Osteoblast (primary cell): ENCODE measurements at places on chromosomes 16 and 17.

GRCh38 chr17:33120103-33120502 lies 128.5 kb downstream of the SPACA3 start:
- DNase-seq: no peak

- no peak for DNase-seq
Measured at GRCh38 chr16:49463529-49463928, 89.9 kb downstream of the C16orf78 start.

DNA sequence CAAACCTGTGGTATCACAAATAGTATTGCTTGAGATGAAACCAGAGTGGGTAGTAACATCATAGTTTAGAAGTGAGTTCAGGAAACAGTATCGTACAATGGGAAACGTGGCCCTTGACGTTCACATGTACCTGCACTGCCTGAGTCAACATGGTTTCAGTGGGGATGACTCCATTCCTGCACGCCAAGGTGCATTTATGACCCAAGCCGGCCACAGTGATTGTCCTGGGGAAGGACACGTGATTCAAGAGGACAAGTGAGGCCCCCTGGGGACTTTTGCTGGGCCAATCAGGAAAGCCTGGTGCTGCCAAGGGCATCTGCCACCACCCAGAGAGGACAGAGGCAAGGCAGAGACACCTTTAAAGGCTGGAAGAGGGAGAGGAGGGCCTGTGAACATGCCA lies 119.2 kb downstream of the AXIN2 start:
- DNase-seq: no peak

DNA sequence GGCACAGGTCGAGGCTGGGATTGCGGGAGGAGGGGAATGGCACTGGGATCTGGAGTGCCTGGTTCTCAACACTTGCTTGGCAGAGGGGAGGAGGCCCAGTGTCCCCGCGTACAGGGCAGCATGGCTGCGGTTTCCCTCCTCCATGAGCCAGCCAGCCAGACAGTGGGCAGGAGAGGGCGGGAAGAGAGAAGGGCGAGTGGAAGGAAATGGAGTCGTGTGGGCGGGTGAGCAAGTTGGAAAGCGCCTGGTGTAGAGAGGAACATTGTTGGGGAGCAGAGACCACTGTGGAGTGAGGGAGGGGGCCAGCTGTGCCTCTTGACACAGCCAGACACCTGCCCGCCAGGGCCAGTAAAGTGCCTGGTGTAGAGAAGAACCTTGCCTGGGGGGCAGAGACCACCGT lies 130.5 kb downstream of the OR1D5 start:
- DNase-seq: no peak

DNA sequence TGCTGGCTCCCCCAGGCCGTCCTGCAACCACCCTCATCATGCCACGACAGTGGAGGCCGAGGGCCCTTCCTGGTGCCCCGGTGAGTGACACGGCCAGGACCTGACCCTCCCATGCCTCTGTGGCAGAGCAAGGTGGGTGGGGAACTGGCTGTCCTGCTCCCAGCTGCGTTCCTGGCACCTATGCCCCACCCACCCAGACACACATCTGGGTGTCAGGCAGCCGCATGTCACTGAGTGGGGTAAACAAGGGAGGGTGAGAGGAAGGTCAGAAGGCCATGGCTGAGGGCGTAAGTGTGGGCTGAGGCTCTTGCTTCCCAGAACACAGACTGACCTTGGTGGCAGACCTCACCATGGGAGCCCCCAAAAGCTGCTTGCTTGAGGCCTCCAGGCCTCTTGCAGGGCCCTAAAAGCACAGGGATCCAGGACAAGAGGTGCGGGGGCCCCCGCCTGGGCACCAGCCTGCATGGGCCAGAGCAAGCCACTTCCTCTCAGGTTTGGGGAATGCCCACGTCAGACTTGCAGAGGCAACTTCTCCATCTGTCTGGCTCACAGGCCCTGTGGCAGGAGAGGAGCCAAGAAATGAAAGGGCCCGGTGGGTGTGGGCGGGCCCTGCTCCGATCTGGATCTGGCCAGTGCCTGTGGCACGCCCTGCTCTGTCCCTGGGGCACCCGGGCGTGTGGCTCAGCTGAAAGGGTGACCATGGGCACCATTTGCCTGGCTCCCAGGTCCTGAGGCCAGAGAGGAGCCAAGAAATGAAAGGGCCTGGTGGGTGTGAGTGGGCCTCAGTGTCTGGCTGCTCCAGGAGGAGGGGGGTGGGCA lies 3.9 kb upstream of the CCDC57 start:
- DNase-seq: peak; percentile 97

- no peak for DNase-seq
Measured at GRCh38 chr17:32757963-32758362, 119.0 kb downstream of the MYO1D start.

DNA sequence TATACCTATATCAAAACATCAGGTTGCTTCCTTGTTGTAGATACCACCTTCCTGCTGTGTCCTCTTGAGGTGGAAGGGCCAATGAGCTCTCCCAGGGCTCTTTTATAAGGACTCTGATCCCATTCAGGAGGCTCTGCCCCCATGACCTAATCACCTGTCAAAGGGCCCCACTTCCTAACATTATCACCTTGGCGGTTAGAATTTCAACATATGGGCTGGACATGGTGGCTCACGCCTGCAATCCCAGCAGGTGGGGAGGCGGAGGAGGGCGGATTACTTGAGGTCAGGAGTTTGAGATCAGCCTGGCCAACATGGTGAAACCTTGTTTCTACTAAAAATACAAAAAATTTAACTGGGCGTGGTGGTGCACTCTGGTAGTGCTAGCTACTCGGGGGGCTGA lies 86.4 kb downstream of the HAPSTR1 start:
- DNase-seq: no peak

DNA sequence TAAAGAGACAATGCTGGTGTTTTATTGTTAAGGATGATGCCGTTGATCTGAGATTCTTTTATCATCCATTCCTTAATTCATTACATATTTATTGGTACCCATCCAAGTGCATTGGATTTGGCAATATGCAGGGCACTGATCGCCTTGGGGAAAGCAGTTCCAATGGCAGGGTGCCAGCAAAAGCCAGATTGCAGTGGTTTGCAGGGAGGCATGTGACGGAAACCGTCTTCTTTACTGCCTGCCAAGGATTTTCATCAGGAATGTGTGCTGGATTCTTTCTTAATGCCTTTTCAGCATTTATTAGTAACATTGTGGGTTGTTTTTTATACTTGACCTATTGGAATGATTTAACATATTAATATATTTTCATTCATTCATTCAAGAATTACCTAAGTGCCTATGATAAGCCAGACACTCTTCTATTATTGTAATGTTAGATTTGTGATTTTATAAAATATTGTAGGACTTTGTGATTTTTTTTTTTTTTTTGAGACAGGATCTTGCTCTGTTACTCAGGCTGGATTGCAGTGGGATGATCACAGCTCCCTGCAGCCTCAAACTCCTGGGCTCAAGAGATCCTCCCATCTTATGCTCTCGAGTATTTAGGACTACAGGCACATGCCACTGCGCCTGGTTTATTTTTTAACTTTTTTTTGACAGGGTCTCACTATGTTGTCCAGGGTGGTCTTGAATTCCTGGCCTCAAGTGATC lies 93.4 kb upstream of the TNRC6A start:
- peak; percentile 82 for DNase-seq

GRCh38 chr17:72439893-72440502 lies 319.2 kb downstream of the SOX9 start:
- DNase-seq: peak; percentile 48

DNA sequence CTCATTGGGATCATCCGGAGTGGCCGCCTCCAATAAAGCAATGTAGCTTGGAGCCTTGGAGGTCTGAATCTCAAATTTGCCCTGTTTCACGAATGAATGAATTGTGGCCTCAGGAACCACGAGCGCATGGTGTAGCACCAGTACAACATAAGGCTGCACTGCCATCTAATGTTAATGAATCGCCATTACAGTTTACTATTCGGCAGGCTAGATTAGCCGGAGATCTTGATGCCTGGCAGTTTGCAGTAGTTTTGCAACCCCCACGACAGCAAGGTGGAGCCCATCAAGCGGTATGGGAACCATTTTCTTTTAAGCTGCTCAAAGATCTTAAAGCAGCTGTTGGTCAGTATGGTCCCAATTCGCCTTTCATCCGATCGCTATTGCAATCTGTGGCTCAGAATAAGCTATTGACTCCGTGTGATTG lies 18.8 kb downstream of the ALOX15B start:
- peak; percentile 89 for DNase-seq

DNA sequence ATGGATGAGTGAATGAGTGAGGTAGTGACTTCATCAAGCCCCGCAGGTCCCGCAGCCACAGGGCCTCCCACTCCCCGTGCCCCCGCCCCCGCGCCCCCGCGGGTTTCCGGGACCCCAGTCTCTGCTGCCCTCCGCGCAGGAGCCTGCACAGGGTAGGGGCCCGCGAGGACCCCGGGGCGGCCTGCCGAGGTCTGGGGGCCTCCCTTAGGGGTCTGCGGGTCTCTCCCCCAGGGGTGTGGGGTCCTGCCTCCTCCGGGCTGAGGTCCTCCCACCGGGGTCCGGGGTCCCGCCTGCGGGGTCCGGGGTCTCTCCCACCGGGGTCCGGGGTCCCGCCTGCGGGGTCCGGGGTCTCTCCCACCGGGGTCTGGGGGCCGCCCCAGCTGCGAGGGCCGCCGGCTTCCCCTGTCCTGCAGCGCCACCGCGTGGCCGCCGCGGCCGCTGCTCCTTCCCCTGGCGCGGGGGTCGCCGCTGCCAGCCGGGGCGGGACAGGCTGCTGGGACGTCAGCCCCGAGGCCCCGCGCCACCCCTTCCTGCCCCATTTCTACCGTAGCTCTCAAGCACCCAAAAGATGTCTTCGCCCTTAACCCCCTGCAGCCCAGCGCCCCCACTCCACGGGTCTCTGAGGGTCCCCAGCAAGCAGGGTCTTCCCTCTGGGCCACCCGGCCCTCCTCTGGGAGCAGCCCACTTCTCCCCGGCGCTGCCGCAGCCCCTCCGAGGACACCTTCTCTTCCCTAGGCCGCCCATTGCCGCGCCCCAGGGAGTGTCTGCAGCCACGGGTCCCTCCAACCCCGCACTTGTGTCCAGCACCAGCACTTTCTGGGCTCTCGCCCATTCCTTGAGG lies 10.4 kb upstream of the CHMP6 start:
- peak; percentile 94 for DNase-seq

GRCh38 chr16:83100679-83101078 lies 473.9 kb downstream of the CDH13 start:
- no peak for DNase-seq

DNA sequence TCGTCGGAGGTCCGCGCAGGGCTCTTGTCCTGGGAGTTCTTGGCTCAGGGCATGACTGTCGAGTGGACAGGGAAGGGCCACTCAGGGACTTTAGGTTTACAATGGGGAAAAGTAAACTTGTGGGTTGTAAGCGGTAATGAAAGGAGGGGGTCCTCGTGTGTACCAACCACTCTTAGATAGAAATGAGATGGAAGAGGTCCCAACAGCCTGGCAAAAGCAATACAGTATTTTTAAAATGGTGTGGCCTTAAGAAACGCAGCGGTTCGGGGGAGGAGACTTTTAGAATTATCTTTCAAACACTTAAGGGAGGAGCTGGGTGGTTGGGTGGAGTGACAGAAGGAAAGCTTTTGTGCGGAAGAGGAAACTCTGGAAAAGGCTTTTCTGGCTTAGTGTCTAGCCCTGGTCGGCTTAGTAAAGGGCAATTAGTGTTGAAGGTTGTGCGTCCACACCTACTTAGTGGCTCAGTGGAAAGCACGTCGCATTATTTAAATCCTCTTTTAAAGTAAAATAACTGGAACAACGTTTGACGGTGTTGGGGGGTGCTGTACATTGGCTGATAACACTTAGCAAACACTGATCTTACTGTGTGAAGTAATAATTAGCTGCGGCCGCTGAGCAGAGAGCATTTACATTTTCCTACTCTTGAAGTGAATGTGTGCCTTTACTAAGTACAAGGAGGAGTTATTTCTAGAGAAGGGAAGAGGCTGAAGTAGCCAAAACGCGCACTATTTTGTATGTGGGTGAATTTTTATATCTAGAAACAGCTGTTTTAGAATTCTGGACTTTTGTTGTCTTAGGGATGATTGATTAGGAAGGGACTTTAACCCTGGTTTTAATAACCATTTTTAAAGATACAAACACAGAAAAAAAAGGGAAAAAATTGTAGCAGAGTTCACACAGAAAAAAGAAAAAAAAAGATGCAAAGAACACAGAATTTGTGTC lies 1.0 kb downstream of the WSB1 start:
- DNase-seq: peak; percentile 73

- DNase-seq: no peak
Measured at GRCh38 chr17:42778570-42778969, 1.8 kb upstream of the WNK4 start.

DNA sequence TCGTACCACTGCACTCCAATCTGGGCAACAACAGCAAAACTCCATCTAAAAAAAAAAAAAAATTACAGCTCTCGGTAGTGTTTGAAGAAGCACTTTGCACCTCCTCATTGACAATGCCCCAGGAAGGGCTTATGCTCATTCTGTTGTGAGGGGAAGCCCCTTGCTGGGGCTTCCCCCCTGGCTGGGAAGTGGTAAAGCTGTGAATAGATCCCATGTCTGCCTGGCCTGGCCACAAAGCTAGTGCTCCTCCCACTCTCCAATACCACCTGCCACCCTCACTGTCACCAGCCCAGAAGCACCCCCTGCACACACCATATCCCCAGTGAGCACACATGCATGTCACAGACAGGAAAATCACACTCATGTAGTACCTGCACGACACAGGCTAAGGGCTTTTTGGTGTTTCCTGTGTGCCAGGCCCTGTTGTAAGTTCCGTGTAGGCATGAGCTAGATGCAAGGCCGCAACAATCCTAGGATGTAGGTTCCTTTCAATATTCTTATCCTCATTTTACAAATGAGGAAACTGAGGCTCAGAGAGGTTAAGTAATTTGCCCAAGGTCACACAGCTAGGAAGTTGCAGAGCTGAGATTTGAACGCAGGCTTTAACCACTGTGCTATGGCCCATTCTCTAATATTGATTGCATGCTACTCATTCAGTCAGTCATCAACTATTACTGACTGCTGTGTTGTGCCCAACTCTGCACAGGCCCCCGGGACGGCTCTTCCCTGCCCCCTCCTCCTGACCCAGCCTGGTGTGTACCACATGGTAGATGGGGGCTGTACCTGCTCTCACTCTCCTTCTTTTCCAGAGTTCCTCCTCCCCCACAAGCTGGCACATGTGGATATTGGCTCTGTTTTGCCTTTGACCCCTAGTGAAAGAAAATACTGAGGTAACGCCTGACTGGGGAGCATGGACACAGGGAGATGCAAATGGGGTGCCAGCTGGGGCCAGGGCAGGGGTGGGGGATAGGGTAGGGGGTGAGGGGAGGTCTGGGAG lies 11.9 kb upstream of the COL1A1 start:
- DNase-seq: peak; percentile 26

DNA sequence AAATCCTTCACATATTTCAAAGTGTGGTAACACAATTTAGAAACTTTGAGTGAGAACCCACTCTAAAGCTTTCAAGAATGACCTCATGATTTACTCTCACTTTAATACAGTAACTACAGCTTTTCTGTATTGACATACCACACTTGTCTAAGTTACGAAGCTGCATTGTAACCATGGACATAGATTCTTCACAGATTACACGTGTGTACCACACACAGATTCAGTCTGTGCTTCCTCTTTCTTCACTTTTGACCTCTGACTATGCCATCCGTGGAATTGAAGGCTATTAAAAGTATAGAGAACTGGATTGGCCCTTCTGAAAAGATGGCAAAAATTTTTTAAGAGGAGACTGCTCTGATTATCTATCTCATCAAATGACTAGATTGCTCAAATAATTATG lies 172.7 kb downstream of the TANC2 start:
- DNase-seq: no peak

- DNase-seq: no peak
Measured at GRCh38 chr16:5841974-5842373, 744.4 kb upstream of the EEF2KMT start.

- no peak for DNase-seq
Measured at GRCh38 chr16:75035410-75035968, 36.7 kb downstream of the ZNRF1 start.

- DNase-seq: no peak
Measured at GRCh38 chr17:56262803-56263202, 109.5 kb downstream of the ANKFN1 start.
